NCI-H510A (cell line): ENCODE measurements at places on chromosomes 3 and 15.

- no peak for DNase-seq
Measured at GRCh38 chr3:62669161-62669560, 206.1 kb downstream of the CADPS start.

DNA sequence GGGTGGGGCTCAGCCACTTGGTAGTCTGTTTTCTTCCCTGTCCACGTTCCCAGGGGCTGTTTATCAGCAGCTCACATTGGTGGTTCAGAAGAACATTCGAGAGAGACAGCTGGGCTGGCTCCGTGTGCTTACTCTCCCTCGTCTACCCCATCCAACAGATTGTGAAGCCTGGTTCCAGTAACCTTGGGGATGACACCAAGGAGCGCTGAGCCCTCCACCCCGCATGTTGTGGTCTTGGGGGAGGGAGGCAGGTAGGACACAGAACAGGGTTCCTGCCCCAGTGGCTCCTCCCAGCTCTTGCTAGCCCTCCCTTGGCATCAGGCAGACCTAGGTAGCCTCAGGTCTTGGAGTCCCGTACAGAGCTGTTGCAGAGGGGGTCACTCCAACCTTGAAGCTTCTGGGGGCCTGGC is 33.1 kb downstream of the KLF13 start:
- DNase-seq = no peak

DNA sequence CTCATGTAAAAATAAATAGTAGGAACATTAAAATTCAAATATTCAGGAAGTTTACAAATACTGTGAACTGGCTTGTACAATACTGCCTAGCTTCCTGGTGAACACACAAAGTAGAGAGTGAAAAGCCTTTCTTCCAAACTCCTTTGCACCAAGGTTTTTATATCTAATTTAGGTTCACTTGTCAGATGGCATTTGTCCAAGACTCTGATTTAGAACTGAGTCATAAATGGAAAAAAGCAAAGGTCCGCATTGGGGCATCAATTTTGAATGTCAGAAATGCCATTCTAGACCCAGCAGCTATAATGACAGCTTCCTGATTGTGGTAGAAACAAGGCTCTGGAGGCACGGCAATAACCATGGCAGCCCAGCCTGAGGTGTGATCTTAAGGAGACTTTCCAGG is 160.7 kb downstream of the PDE8A start:
- DNase-seq = no peak

GRCh38 chr3:54963641-54964040 is 35.8 kb upstream of the LRTM1 start:
- no peak for DNase-seq

- no peak for DNase-seq
Measured at GRCh38 chr3:143888846-143889245, 40.6 kb upstream of the SLC9A9 start.

GRCh38 chr15:70198441-70199123 is 100.9 kb upstream of the TLE3 start:
- no peak for DNase-seq

- DNase-seq = no peak
Measured at GRCh38 chr3:75176937-75177336, 487.2 kb upstream of the FRG2C start.

- peak; percentile 13 for DNase-seq
Measured at GRCh38 chr15:65032801-65033537, 3.5 kb upstream of the MTFMT start.

- DNase-seq = no peak
Measured at GRCh38 chr3:107599772-107600145, 77.0 kb downstream of the BBX start.

DNA sequence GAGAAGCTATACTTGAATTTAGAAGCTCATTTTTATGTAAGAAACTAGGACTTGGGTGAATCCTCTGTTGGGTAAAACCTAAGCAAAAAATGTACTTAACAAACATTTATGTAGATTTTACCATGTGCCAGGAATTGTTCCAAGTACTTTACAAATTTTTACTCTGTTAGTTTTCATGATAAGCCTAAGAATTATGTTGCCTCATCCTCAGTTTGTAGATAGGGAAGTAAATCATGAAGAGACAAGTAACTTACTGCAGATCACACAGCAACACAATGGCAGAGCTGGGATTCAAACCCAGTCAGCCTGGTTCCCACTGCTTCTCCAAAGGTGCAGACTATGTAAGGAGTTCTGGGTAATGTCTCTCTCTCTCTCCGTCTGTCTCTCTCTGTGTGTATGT is 169.9 kb downstream of the DIPK2A start:
- no peak for DNase-seq

- DNase-seq = no peak
Measured at GRCh38 chr3:196596355-196596754, 27.9 kb downstream of the FBXO45 start.

- no peak for DNase-seq
Measured at GRCh38 chr3:80734920-80735319, 967.1 kb upstream of the ROBO1 start.

DNA sequence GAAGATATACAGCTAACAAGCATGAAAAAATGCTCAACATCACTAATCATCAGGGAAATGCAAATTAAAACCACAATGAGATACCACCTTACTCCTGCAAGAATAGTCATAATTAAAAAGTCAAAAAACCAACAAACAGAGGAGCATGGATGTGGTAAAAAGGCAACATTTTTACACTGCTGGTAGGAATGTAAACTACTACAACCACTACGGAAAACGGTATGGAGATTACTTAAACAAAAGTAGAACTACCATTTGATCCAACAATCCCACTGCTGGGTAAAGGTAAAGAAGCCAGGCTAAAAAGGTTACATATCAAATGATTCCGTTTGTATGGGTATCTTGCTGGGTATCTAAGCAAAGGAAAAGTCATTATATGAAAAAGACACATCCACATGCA is 53.8 kb downstream of the STAG1 start:
- no peak for DNase-seq

DNA sequence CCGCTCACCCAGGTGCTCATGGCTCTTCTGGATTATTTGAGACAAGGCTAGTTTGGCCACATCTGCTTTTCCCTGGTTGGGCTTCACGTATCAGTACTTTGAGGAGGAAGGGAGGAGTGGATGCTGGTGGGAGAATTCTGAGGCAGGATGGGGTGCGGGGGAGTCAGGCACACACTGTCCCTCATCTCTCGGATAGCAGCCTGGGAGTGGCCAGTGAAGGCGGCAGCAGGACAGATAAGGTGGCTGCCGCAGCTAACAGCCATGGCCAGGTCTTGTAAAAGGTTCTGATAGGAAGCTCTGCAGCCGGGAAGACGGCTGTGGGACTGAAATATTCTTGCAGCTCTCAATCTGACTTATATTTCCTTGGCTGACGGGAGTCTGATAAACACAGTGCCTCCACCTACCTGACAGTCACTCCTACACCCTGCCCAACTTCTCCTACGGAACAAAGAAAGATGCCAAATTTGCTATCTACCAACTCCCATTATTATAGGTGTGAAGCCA is 87.3 kb downstream of the MESD start:
- no peak for DNase-seq

- no peak for DNase-seq
Measured at GRCh38 chr3:137988982-137989381, 21.0 kb upstream of the CLDN18 start.

GRCh38 chr3:72571638-72572114 is 276.6 kb downstream of the SHQ1 start:
- no peak for DNase-seq

DNA sequence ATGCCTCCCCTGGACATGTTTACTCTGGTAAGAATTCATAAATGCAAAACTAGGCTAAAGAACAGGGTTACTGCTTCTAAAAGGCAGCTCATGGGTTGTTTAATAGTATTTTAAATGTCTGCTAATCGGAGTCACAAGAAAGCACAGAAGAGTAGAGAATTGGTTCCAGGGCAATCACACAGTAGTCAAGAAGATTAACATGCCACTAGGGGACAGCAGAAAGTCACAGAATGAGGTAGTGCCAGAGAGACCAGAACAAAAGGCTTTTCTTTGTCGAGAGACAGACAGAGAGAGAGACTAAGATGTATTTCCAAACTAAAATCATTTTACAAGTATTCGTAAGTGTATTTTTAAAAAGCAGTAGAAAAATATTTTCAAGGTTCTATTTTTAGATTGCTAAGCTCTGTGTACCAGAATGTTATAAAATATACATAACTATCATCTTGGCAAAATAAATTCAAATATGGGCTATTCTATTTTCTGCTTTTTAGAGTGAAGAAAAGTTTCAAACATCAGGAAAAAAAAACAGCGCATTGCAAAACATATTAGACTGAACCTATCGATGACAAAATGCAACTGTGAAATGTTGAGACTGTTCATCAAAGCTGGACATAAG is 78.3 kb upstream of the CDIN1 start:
- no peak for DNase-seq

GRCh38 chr15:73573572-73573971 is 59.6 kb downstream of the NPTN start:
- peak; percentile 5 for DNase-seq

GRCh38 chr3:146975476-146975875 is 370.3 kb upstream of the PLSCR5 start:
- DNase-seq = no peak

GRCh38 chr15:62558640-62559380 is 393.7 kb upstream of the C2CD4B start:
- no peak for DNase-seq

DNA sequence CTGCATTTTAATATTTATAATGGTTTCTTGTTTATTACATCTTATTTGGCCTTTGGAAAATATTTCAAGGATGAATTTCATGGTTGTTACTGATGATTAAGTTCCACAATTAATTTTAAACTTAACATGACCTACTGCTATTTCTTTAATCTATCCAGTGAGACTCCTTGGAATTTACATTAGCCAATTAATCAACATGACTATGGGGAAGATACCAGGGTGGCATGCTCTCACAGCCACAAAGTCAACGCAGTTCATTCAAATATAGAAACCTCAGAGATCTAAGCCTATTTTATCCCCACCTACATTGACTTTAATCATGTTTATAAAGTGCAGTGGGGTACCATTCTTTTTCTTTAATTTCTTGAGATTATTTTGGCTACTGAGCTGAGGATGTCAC is 43.6 kb upstream of the PDZRN3 start:
- DNase-seq = no peak

GRCh38 chr3:103786296-103786695 is 1351.5 kb downstream of the ZPLD1 start:
- DNase-seq = no peak

DNA sequence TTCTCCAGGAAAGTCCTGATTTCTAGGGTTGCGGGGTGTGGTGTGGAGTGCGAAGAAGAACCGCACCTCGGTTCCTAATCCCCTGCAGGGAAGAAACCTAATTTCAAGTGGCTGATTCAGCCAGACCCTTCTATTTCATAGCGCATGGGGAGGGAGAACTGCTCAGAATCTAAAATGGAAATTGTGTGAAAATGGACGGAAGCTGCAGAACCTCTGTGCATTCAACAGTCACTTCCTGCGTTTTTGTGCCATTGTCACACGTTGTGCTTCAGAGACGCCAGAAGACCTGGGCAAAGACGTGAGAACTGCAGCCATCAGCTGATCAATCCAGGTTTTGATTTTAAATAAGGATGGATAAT is 1.2 kb downstream of the SIDT1 start:
- no peak for DNase-seq
